ENCODE measurements at places on chromosomes 1 and 21.

DNA sequence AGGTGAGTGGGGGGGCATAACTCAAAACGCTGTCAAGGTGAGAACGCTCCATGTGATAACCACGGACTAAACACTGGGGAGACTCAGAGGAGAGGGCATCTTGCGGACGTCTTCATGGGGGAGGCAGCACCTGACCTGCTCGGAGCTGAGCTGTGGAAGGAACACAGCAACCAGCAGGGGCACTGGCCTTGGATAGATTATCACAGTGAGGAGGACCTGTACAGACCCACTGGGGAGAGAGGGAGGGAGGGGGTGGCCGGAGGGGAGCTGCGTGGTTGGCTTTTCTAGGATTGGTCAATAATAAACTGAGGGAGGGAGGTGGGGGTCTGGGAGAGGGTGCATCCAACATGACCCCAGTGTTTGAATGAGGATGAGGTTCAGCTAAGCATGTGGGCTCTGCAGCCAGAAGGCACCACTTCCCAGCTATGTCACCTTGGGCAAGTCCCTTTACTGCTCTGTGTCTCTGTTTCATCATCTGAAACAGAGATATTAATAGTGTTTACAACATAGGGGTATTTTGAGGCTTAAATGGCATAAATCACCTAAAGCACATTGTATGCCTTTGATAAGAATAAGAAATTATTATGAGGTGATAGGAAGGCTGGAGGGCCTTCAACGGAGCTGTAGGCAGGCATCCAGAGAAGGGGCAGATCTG is 123.3 kb downstream of the GRIK3 start:
- DNase-seq, result no peak

GRCh38 chr1:227816750-227817446 is 1.4 kb downstream of the PRSS38 start:
- DNase-seq, result no peak

- DNase-seq, result no peak
These were observed 609.2 kb downstream of the LMO4 start for GRCh38 chr1:87937831-87938395.

- no peak for DNase-seq
These were observed 739.7 kb upstream of the NCAM2 start for GRCh38 chr21:20258542-20258941.

- DNase-seq, result no peak
These were observed 609 bp upstream of the ATF3 start for GRCh38 chr1:212607913-212608391.

DNA sequence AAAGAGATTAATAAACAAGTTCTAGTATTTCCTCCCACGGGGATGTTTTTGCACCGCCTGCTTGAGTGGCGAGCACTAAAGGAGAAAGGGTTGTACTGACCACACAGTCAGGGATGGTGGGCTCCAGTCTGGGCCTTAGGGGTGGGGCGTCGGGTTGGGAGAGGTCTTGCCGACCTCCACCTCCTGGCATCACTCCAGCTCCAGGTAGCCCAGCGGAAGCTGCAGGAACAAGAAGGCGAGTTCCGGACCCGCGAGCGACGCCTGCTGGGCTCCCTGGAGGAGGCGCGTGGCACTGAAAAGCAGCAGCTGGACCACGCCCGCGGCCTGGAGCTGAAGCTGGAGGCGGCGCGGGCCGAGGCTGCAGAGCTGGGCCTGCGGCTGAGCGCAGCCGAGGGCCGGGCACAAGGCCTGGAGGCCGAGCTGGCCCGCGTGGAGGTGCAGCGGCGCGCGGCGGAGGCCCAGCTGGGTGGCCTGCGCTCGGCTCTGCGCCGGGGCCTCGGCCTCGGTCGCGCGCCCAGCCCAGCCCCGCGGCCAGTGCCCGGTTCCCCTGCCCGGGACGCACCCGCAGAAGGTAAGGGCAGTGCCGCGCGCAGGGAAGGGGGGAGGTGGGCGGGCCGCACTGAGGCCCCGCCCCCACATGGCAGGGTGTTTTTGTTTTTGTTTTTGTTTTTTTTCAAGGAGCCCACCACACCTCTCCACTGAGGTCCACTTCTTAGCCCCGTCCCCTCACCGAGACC is 19.7 kb downstream of the MFAP2 start:
- DNase-seq, result peak; percentile 92

GRCh38 chr1:230626232-230626631 is 16.0 kb upstream of the COG2 start:
- DNase-seq, result no peak

DNA sequence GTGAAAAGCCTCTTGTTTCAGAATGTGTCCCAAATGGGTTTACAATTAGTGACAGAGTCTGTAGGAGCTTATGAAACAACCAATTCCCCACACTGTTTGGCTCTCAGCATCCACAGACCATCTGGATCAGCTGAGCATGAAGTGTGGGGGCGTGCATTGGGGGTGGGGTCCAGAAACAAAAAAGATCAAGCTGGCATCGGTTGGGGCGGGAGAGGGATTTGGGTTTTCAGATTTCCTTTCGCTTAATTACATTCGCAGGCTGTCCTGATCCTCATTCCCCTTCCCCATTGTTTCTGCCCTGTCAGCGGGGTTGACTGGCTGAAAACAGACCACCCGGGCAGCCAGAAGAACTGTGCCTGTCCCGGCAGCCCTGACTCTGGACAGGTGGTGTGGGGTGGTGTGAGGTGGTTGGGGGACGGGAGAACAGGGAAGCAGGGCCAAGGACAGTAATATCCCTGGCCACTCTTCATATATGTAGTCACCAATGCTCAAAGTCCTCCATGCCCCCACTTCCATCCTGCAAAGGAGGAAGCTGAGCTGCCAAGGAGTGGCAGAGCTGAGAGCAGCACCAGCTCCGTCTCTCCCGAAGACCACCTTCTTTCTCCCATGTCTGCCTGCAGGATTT is 92.0 kb downstream of the IER5 start:
- no peak for DNase-seq
